ENCODE measurements at places on chromosomes 7 and 10.

DNA sequence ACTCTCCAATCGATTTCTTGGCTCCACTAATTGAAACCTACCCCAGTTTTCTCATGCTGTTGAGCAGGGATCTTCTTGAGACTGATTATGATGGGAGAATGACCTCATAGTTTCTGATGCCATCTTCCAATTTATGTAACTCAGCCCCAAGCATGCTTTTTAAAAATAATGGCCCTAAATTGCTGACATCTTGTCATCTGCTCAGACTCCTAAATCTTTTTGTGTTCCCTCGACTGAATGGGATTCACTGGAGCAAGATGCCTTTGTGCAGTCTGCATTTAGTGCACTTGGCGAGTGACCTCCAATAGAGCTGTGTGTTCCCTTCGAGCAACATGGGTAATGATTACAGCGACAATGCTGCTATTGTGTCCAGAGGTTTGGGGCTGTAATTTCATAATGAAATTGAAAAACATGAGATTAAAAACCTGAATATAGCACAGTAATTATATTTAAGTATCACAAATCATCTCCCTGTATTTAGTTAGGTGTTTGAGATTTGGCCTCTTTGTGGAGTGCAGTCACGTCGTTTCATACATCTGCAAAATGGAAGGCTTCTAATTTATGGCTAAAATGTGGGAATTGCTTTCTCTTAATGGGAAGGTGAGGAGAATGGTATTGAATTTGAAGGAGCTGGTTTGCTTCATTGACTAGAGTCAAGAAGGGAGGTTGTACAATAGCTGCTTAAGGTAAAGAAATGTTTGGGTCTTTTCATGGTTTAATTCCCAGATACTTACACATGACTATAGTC, 192.9 kb downstream of the AUTS2 start:
- DNase-seq, result no peak

DNA sequence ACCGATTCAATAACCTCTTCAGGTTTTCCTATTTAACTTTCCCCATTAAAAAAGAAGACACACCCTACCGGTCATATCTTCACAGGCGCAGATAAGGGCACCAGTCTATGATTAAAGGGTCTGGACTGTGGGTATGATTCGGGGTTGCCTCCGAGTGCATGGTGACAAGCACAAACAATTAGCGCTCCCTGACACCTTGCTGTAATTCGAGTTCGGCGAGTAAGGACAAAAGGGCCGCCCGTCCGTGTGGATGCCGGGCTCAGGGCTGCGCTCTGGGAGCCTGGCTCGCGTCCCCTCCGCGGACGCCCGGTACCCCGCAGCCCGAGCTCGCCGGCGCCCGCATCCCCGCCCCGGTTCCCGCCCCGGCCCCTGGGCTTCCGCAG, 111.9 kb upstream of the RHEB start:
- no peak for DNase-seq

DNA sequence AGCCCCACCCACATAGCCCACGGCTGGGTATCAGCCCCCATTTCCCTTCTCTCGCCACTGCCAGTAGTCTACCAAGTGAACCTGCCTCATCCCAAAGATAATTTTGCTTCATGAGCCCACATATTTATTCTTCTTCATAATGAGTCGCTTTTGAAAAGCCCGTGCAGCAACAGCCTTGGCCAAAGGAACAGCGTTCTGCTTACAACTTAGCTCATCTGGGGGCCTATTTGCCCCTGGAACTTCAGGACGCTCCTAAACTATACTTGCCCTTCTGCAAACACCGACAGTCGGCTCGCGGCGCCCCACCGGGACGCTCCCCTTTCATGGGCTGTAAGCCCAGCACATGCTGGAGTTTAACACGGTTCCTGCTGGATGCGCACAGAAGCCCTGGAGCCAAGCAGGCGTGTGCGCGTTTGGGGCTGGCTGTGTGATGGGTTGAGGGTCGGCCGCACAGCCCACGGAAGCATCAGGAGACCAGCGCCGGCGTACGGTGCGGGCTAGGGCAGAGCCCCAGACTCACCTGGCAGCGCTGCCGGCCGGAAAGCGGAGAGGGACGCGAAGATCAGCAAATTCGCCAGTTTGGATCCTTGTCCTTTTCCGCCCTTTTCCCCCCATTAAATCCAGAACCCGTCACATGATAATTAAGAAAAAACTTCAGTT, 370 bp downstream of the TMEM60 start:
- DNase-seq, result peak; percentile 79

- no peak for DNase-seq
Observed at GRCh38 chr7:40866601-40867000, 731.8 kb downstream of the SUGCT start.
